Ascending aorta (tissue), 2 donors: ENCODE measurements at places on chromosomes 2 and 18.

- no peaks in the 10 kb centered on the region for H3K27me3 ChIP-seq
- DNase-seq = no peak
- no peak within 1 kb of the TSS for H3K27ac ChIP-seq
- H3K4me1 ChIP-seq = peaks cover 4% of the 10 kb centered on the region
Observed at GRCh38 chr2:231530099-231531011, at the start of gene NMUR1. NMUR1 (minus strand) TSS chr2:231530445; CDS start chr2:231530361, 84 bp downstream.

- DNase-seq = no peak
- no peaks in the 10 kb centered on the region for H3K36me3 ChIP-seq
- no peaks in the 10 kb centered on the region for H3K4me1 ChIP-seq
- H3K27ac ChIP-seq = no peak overlapping the region
Observed at GRCh38 chr2:129233751-129234406, 745.6 kb upstream of the RAB6C start.

GRCh38 chr2:141957321-141957720 is 173.5 kb downstream of the LRP1B start:
- H3K36me3 ChIP-seq = no peaks in the 10 kb centered on the region
- H3K27me3 ChIP-seq = no peaks in the 10 kb centered on the region
- H3K27ac ChIP-seq = no peak overlapping the region
- no peak overlapping the region for H3K4me3 ChIP-seq
- H3K4me1 ChIP-seq = no peaks in the 10 kb centered on the region

DNA sequence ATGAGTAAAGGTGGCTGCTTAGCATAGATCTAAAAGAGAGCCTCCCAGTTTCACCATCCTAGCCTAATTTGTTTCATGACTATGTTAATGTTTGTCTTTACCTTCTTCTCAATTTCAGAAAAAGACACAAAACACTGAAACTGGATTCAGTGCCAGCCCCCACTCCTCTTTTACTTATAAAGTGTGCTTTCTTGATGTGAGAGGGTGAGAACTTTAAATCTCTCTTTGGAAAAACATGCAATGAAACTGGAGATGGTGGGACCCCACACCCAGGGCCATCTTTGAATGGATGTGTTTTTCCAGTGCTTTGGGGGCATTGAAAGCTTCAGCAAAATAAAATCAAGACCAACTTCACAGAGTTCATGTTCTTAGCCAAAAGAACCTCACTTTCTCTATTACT is 185.9 kb downstream of the CYRIA start:
- H3K27ac ChIP-seq = no peak overlapping the region
- no peak for DNase-seq
- no peaks in the 10 kb centered on the region for H3K4me1 ChIP-seq
- H3K4me3 ChIP-seq = no peak overlapping the region
- H3K27me3 ChIP-seq = no peaks in the 10 kb centered on the region

DNA sequence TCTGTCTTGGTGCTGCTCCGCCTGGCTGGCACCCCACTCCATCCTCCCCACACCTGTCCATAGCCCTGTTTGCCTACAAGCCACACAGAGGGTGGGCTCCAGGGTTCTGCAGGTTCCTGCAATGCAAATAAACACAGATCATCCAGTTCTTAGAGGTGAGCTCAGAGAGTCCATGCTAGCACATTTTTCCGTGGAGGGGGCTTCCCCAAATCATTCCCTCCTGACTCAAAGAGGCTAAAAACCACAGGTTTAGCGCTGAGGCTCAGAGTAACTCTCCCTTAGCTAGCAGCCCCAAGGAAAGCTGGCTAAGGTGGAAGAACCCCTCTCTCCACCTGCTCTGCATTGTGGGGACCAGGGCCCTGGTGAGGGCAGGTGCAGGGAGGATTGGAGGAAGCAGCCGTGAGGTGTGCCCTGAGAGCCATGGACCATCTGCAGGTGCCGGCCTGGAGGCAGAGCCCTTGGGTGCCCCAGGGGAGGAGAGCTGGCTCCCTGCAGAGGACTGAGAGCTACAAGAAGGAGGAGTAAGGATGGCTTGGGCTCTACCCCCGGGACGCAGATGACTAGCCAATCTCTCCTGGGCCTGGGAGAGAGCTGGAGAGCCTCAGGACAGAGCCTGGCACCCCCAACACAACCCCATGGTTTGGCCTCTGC is 23.8 kb upstream of the TEX44 start:
- H3K27me3 ChIP-seq = no peaks in the 10 kb centered on the region
- no peaks in the 10 kb centered on the region for H3K36me3 ChIP-seq
- no peak for DNase-seq
- no peaks in the 10 kb centered on the region for H3K4me1 ChIP-seq
- no peak overlapping the region for H3K27ac ChIP-seq
- H3K4me3 ChIP-seq = no peak overlapping the region

GRCh38 chr2:26559556-26559955 is 81.6 kb downstream of the CIB4 start:
- H3K4me1 ChIP-seq = no peaks in the 10 kb centered on the region
- H3K27ac ChIP-seq = no peak overlapping the region
- H3K4me3 ChIP-seq = no peak overlapping the region
- H3K27me3 ChIP-seq = no peaks in the 10 kb centered on the region

DNA sequence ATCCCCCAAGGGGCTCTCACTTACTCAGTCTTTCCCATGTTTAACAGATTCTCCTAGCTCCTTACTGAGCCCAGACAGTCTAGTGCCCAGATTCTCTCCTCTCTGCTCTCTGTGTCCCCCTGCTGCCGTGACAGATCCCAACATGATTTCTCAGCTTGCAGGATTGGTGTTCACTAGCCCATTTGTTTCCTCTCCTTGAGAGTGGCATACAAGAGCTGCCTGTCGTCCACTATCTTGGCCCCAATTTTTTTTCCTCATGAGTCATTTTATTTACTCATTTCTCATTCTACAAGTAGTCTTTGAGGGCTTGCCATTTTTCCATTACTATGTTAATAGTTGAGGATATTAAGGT is 199.9 kb upstream of the FN1 start:
- no peaks in the 10 kb centered on the region for H3K27me3 ChIP-seq
- no peak overlapping the region for H3K4me3 ChIP-seq
